Stomach (tissue), 19 donors: ENCODE measurements at places on chromosomes 7 and 10. TPM values are rescaled to one million over a fixed set of nuclear protein-coding genes. Genes with fewer than 3 reads are reported as not detected.

- H3K4me1 ChIP-seq = no peaks in the 10 kb centered on the region
- H3K36me3 ChIP-seq = peaks cover 9% of the 10 kb centered on the region
- H3K27ac ChIP-seq = no peak overlapping the region
Observed at GRCh38 chr10:15245530-15245929, 77.0 kb upstream of the NMT2 start.

- H3K4me3 ChIP-seq = no peak overlapping the region
- peaks cover 11% of the 10 kb centered on the region for H3K4me1 ChIP-seq
- DNase-seq = no peak
- no peaks in the 10 kb centered on the region for H3K36me3 ChIP-seq
Observed at GRCh38 chr10:125164421-125164820, 4.1 kb upstream of the CTBP2 start.

DNA sequence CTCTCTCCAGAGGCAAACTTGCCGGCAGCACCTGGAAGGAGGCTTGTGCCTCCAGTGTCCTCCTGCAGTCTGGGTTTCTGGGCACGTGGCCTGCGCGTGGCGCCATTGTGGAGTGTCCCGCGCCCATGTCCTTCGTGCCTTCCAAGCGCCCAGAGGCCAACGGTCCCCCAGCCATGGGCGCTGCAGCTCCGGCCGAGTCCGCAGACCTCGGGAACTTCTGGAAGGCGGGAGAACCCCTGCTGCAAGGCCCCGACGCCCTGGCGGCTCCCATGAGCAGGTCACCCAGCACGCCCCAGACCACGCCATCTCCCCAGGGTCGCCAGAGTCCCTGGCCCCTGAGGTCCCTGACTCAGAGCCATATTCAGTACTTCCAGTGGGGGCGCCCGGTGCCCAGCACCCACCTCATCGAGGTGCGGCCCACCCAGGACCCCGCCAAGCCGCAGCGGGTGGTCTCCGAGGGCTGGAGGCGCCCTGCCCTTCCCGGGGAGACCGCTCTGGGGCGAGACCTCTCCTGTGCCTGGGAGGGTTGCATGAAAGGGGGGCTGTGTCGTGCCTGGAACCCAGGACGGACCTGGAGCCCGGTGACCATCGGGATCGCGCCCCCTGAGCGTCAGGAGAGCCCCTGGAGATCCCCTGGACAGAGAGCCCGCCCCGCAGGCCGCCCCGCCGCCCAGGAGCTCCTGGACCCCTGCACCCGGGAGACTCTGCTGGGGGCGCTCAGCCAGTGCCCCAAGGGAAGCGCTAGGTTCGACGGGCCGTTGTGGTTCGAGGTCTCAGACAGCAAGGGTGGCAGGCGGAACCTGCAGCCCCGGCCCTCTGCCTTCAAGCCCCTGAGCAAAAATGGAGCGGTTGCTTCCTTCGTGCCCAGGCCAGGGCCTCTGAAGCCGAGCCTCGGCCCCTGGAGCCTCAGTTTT lies at the start of gene POM121L12:
Gene POM121L12, plus strand, starts transcription at position 135 of the 914 bp plus-strand sequence. Its CDS starts 39 bp downstream, at position 174.
- H3K27me3 ChIP-seq = no peaks in the 10 kb centered on the region

DNA sequence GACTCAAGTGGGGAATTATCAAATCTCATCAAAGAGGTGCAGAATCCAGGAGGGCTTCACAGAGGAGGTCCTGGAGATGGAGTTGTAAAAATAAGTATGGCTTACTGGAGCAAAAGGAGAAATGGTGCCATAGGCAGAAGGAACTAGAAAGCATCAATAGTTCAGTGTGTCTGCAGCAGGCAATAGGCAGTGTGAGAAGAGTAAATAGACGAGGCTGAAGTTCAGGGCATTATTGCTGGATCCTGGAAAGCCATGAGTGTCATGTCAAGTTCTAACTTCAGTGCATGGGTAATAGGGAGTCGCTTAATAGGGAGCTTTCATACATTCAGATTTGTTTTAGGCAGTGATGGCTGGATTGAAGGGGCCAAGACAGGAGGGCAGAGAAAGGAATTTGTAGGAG lies 39.3 kb downstream of the CYP26A1 start:
- H3K27me3 ChIP-seq = no peaks in the 10 kb centered on the region
- no peak for DNase-seq
- no peak overlapping the region for H3K4me3 ChIP-seq
- no peaks in the 10 kb centered on the region for H3K4me1 ChIP-seq

DNA sequence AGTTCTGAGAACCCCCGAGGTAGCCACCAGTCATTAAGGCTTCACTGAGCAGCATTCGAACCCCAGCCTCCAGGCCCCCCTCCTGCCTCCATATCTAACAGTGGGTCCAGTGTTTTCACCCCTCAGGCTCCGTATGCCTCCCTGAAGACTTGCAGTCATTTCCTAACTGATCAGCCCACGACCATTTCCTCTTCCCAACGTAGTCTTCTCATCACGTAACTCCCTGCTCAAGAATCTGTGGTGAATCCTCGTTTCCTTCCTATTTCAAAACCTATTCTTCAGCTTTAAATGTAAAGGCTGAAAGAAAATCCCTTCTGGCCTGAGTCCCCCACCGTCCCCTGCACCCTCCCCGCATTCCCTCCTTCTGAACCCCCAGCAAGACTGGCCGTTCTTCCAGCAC lies 21.1 kb downstream of the FRMD4A start:
- H3K27me3 ChIP-seq = no peaks in the 10 kb centered on the region
- no peaks in the 10 kb centered on the region for H3K4me1 ChIP-seq
- no peaks in the 10 kb centered on the region for H3K36me3 ChIP-seq

DNA sequence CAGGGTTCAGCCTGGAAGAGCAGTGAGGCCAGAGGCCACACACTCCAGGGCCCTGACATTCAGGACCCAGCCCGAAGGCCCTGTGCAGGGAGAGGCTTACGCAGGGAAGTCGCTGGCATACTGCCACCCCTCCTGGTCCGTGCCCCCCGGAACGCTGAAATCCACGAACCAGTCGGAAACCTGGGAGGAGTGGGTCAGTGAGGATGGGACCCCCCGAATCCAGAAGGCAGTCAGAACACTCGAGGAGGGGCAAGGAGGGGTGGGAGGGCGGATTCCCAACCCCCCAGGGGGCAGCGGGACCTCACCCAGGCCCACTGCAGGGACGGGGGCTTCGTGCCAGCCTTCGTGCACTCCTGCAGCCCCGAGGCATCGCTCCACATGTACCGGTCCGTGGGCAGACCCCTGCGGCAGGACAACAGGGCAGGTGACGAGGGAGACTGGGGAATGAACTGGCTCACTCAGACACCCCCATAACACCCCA lies 13.5 kb downstream of the BHLHA15 start:
- no peak for DNase-seq
- no peaks in the 10 kb centered on the region for H3K4me1 ChIP-seq
- no peak overlapping the region for H3K27ac ChIP-seq
- H3K36me3 ChIP-seq = peaks cover 31% of the 10 kb centered on the region

GRCh38 chr10:80453056-80453841 lies 861 bp upstream of the TSPAN14 start:
- H3K36me3 ChIP-seq = no peaks in the 10 kb centered on the region
- peak overlapping the region; percentile 83 for H3K4me3 ChIP-seq
- peaks cover 45% of the 10 kb centered on the region for H3K4me1 ChIP-seq
- H3K27me3 ChIP-seq = no peaks in the 10 kb centered on the region

DNA sequence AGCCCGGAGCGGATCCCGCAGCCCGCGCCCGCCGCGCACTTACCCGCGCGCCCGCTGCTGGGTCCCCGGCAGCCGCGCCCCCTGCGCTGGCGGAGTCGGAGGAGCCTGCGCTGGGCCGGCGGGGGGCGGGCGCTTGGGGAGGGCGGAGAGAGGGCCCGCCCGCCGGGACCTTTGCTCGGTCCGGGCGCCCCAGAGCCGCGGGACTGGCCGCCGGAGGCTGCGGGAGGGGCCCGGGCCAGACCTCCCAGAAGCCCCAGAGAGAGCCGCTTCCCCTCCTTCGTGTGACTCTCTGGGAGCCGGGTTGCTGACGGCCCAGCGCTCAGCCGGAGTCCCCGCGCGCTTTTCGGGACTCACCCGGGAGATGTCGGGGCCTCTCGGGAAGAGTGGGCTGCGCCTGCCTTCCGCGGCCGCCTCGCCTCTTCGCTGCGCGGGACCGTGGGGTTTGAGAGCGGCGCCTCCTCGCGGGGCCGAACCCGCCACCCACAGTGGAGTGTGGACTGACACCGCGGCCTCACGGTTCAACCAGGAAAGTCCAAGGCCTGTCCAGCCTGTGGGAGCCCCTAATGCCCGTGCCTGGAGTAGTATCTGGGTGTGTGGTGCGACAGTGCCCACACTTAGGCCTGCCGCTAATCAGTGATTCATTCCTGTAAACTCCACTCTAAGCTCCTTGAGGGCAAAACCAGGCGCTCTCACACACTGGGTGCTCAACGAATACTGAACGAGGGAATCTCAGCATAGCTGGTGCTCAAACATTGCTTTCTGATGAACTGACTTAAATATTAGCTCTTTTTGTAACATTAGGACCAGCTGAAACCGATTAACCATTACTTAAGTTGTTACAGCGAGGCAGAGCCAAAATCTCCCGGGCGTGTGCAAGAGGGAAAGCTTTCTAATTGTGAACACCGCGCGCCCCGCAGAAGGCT lies at the start of gene GSDME:
Gene GSDME, minus strand, starts transcription at position 112 of the 923 bp plus-strand sequence. CDS start 7,690 bp downstream, outside the sequence.
- peak; percentile 46 for DNase-seq
- H3K4me3 ChIP-seq = peak within 1 kb of the TSS; percentile 73
- H3K27ac ChIP-seq = peak within 1 kb of the TSS; percentile 83
- H3K4me1 ChIP-seq = peaks cover 18% of the 10 kb centered on the region

DNA sequence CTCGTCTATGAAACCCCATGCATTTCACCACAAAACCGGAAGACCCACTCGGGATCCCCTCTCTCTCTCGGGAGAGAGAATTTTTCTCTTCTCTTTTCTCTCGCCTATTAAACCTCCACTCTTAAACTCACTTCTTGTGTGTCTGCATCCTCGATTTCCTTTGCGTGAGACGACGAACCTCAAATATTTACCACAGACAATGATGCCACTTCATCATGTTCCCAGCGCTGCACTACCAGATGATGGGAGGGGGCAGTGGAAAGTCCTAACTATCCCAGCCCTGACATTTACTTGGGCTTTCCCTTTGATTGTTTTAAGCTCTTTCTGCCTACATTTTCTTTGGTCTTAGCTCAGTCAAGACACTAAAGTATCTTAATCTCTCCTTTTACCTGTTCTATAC lies 906.7 kb downstream of the GRID1 start:
- H3K27me3 ChIP-seq = no peaks in the 10 kb centered on the region
- no peak overlapping the region for H3K27ac ChIP-seq
- no peak overlapping the region for H3K4me3 ChIP-seq
- no peaks in the 10 kb centered on the region for H3K36me3 ChIP-seq

DNA sequence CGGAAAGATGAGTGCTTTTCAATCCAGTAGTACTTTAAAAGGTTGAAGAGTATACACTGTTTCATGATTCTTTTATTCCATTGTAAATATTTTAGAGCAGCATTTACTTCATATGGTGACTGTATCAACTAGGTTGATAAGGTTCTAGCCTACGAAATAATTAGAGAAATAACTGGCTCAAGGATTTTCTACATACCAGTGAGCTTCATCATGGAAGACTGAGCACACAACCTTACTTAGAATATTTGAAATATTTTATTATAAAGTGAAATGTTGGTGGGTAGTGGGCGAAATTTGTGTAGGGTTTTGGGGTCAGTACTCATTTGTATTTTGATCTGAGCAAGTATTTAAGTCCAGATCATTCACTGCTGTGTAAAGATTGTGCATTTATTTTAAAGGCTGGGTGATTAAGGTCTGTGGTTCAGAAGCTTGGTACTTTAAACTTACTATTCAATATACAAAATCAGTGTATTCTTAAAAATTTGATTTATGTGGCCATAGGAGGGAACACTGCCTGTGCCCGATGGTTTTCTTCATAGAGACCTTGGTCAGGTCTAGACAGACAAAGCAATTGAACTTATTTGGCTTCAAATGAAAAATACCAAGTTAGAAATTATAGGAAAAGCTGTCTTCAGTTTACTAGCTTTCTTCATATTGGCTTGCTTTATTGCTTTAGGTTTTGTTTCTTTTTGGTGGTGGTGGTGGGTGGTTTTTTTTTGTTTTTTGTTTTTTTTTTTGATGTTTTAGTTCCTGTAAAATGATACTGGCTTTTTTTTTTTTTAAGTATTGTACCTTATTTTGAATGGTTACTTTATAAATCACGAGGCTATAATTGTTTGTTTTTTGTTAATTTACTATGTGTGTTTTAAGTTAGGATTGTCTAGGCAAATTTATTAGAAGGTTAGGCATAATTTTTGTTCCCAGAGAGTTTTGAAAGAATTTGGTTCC lies 3.0 kb downstream of the KMT2E start:
- peak overlapping the region; percentile 77 for H3K4me3 ChIP-seq
- H3K27ac ChIP-seq = peak overlapping the region; percentile 100
- H3K4me1 ChIP-seq = peaks cover 64% of the 10 kb centered on the region
- DNase-seq = no peak

DNA sequence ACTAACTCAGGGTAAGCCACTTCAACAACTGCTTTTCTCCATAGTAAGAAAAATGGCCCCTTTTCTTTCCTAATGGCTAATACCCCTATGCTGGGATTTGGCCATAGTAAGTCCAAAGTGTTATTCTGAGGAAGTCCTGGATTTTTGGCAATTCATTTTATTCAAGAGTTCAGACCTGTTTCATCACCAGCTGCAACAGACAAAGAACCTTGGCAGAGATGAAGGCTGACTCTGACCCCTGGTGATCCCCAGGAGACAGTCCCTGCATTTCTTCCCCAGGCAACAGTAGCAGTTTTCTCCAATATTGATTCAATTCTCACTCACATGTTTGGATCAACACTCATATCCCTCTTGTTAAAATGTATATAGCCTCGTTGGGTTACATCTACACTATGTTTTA lies 145.2 kb downstream of the RNF133 start:
- H3K4me1 ChIP-seq = no peaks in the 10 kb centered on the region
- no peak for DNase-seq
- peaks cover 11% of the 10 kb centered on the region for H3K36me3 ChIP-seq
- no peaks in the 10 kb centered on the region for H3K27me3 ChIP-seq
- no peak overlapping the region for H3K27ac ChIP-seq

DNA sequence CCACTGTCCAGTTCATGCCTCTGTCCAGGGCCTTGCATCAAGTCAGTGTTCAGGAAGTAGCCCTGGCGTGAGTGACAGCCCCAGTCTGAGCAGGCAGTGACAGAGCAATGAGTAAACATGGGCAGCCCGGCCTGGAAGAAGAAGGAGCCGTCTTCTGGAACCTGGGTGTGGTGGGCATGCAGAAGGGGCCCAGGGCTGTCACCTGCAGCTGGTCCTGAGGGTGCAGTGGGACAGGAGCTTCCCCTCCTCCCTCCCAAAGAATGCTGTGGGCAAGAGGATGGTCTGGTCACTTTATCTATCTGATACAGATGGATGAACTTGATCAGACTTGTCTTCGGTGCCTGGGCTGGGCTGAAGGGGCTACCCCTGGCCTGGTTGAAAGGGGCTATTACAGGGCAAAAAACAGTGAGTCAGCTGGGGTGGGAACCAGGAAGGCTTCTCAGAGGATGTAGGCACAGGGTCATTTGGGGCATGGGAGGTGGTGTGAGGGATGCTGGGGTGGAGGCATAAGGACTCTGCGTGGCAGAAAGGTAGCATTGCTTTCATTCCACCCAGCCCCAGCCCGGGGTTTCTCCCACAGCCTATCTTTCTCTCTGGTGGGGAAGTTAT lies 42.7 kb upstream of the PPIF start:
- no peak overlapping the region for H3K27ac ChIP-seq
- peaks cover under 1% of the 10 kb centered on the region for H3K4me1 ChIP-seq
- no peak for DNase-seq
- no peak overlapping the region for H3K4me3 ChIP-seq

Gene ANKRD26
- total RNA-seq = 3.8 TPM

Gene TSPAN33
- total RNA-seq = 1.8 TPM

Gene RSPH10B2
- total RNA-seq = not detected

Gene ACHE
- total RNA-seq = 2.4 TPM

Gene CUBN
- total RNA-seq = 2.2 TPM

Gene OPN4
- not detected for total RNA-seq

Gene SLC35B4
- total RNA-seq = 13.0 TPM
